ENCODE measurements at places on chromosomes 16 and 17.
A peak's percentile ranks its signal among the peaks of the same experiment; 100 is the strongest.

GRCh38 chr16:21566891-21567414 is 32.4 kb upstream of the METTL9 start:
- no peak for ATAC-seq

DNA sequence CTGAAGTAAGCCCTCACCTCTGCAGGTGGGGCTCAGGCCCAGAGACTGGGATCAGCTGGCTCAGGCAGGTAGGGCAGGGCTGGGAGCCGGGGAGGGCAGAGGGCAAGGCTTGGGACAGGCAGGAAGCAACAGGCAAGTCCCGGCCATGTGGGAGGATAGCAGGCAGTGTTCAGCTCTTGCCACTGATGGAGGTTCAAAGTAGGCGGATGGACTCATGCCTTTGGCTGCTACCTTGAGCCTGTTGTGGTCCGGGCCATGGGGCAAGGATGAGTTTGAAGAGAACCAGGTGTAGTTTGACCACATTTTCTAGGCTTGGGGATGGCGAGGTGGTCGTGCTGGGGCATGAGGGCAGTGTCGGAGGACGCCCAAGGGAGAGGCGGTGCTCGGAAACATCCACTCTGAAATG is 2.7 kb downstream of the PRCD start:
- ATAC-seq, result no peak

DNA sequence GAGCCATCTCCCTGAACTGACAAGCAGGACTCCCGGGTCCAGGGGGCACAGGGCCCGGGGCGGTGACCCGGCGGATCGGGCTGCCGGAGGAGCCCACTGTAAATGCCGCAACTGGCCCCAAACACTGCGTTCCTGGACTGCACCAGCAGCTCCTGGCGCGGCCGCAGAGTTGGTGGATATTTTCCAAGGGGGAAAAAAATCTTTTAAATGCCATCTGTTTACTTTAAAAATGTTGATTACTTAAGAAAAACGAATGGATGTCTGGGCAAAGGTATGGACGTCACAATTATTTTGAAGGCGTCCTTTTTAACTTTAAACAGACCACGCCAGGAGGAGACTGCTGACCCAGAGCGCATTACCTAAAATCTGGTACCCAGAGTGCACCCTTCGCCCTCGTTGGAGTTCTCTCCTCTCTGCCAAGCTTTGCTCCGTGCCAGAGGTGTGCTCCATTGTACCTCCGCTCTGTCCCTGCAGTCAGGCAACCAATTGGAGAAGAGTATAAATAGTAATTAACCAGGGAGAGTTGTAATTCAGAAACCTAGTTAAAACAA is 3.4 kb downstream of the HS3ST3B1 start:
- ATAC-seq, result no peak

DNA sequence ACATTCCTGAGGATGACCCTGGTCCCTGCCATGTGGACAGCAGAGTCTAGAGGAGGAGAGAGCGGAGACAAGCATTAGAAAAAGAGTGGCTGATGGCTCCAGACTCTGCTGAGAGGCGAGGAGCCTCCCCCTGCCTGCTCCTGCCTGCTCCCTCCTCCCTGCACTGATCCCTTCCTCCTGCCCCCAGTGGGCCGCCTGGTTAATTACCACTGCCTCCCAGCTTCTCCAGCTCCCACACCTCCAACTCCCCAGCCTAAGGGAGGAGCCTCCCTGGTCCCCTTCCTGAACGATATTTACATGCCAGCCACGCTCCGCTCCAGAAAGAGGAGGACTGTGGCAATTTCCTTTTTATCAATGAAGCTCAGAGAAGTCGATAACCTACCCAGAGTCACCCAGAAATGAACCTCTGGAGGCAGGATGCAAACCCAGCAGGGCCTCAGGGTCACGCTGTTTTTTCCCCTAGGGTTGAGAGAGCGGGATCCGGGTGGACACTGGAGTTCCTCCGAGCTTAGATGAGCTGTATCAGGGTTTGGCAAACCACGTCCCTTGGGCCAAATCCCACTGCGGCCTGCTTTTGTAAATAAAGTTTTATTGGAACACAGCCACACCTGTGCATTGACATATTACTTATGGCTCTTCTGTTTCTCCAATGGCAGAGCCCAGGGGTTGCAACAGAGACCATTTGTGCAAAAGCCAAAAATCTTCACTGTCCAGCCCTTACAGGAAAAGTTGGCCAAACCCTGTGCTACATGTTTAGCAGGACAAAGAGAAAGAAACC is 27.1 kb upstream of the JPH3 start:
- ATAC-seq, result no peak

- no peak for ATAC-seq
Observed at GRCh38 chr16:53773150-53773846, 69.3 kb downstream of the FTO start.

- no peak for ATAC-seq
Observed at GRCh38 chr16:1450218-1450617, 5.9 kb upstream of the CCDC154 start.

GRCh38 chr17:10772425-10773380 is 31.2 kb downstream of the TMEM238L start:
- no peak for ATAC-seq

DNA sequence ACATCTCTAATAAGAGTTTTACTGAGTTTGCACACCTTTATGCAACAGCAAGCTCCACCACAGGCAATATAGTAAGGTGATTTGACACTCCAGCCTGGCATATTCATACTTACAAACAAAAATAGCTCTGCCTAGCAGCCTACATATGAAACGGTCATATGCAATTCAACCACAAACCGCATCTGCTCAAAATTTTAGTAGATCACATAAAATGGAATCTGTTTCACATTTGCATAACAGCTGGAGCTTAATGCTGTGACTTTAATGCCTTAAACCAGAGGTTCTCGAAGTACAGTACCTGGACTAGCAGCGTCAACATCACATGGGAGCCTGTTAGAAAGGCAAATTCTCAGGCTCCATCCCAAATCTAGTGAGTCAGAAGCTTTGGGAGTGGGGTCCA is 578.4 kb downstream of the CDH11 start:
- no peak for ATAC-seq

- ATAC-seq, result no peak
Observed at GRCh38 chr17:77613627-77614026, 344.9 kb upstream of the TNRC6C start.

- no peak for ATAC-seq
Observed at GRCh38 chr17:45790296-45790922, 6.3 kb downstream of the CRHR1 start.

DNA sequence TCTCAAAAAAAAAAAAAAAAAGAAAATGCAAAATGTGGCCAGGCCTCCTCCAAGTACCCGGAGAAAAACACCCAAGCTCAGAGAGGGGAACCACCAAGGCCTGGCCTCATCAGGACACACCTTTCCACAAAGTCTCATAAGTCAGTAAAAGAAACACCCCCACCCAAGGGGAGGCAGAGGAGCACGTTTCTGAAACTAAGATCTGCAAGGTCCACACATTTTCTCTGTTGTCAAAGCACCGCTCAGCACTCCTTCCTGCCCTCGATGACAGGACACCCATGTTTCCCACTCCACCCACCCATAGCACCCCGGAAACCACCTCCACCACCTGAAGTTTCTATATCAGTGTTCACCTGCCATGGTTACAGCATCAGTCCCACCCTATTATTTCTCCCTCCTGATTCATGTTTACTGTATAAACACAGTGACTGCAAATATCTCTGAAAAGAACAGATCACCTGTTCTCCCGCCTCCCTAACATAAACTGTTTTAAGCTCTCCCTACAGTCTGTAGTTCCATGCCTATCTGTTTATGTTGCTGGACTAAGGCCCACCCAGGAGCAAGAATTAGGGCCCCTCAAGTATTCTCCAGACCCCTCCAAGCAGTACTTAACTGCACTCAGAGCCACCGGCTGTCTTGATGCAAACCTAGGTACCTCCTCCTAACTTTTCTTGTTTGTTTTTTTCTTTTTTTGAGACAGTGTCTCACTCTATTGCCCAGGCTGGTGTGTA is 2.0 kb downstream of the CORO7 start:
- ATAC-seq, result peak; percentile 83

- no peak for ATAC-seq
Observed at GRCh38 chr17:80177986-80178595, 8.3 kb downstream of the CARD14 start.

DNA sequence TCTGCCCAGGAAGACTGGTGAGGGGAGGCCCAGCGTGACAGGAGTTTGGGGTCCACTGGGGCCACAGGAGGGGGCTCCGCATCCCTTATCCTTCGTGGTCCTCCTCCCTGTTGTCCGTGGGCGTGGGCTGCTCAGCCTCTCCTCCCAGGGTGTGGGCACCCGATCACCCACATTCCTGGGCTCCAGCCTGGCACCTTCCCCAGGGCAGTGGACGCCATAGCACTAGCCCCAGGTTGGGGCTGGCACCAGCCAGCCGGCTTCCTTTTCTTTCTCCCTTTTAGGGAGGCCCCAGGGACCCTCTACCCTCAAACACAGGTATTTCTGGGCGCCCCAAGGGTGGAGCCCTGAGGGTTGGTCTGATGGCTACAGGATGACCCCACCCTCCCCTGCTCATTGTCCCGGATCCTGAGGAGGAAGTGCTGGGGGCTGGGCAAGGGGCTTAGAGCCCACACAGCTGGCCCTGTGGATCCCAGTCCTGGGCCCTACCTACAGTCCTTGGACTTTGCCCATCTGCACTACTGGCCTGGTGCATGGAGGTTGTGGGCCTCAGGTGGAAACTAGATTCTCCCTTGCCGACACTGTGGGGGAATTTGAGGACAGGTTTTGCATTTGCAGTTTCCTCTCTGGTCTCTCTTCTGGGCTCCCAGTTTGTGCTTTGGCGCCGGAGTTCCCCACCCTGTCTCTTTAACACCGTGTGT is 1.1 kb downstream of the KIF1C start:
- no peak for ATAC-seq

DNA sequence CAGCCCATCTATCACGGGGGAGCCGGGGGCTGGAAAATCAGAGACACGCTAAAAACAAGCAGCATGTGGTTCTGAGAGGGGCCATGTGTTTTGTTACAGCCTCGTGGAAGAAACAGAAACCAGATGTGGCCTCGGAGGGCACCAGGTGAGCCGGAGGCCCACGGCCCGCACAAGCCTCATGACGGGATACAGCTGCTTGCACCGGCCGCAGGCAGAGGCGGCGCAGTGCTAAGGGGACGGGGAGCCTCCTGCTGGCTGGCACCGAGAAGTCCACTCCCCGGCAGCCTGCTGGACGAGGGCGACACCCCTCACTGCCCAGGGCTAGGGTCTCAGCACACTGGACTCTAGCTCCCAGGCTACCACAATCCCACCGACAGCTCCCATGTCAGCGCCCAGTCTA is 19.2 kb downstream of the NDUFAF8 start:
- no peak for ATAC-seq

- ATAC-seq, result no peak
Observed at GRCh38 chr16:85127379-85127723, 15.1 kb upstream of the CIBAR2 start.

DNA sequence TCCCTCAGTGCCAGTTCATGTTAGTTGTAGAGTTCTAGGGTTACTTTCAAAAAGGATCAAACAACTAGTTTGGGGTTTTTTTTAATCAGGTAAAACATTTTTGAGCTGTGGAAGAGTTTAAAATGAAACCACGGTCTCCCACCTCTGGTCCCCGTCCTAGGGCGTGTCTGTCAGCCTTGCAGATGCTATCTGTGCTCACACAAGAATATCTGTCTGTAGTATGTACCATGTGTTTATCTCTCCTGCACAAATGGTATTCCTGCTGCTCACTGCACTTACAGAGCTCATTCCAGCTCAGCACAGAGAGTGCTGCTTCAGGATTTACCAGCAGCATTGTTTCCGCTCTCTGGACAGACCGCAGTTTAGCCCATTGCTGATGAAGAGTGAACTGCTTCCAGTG is 38.9 kb downstream of the UBN1 start:
- ATAC-seq, result no peak

DNA sequence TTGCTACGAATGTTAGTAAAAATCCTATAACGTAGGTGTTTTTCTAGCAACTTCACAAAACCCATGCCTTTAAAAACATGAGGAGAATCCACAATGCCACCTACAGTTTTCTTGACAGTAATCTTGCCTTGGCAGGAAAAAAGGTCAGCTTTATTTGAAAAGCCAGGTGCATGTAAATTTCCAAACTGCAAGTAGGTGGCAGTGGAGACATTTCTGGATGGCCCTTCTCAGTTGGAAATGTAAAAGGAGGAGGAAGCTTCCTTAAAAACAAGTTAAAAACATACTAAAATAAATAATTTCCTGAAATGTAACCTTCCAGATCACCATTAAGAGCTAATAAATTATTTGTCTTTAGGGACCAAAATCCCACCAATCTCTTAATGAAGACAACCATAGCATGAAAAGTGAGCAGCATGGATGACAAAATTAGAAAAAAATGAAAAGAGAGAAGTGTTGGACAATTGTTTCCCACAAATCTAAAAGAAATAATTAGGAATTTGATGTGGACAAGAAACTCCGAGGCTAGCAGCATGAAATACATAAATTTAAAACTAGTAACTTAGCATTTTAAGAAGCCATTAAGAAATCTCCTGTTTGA is 152.2 kb downstream of the SNX11 start:
- no peak for ATAC-seq
